Motor neuron (in vitro differentiated cells): ENCODE measurements at places on chromosomes 1 and 21.

DNA sequence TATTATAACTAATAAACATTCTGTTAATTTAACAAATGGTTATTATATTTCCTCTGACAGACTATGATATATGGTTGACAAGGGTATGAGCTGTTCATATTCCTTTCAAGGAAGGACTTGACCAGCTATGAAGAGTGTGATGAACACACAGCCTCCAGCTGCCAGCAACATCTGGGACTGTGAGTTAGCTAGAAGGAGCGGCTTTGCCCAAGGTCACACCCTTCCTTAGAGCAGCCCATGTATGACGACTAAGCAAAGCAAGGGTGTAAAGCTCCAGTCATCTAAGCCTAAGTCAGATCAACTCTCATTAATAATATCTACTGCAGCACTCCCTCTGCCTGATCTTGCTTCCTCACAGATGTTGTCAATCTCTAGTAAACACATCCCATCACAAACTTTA lies 355.4 kb downstream of the PLPP3 start:
- ATAC-seq = no peak

GRCh38 chr1:170661646-170662411 lies 2.1 kb upstream of the PRRX1 start:
- ATAC-seq = no peak

DNA sequence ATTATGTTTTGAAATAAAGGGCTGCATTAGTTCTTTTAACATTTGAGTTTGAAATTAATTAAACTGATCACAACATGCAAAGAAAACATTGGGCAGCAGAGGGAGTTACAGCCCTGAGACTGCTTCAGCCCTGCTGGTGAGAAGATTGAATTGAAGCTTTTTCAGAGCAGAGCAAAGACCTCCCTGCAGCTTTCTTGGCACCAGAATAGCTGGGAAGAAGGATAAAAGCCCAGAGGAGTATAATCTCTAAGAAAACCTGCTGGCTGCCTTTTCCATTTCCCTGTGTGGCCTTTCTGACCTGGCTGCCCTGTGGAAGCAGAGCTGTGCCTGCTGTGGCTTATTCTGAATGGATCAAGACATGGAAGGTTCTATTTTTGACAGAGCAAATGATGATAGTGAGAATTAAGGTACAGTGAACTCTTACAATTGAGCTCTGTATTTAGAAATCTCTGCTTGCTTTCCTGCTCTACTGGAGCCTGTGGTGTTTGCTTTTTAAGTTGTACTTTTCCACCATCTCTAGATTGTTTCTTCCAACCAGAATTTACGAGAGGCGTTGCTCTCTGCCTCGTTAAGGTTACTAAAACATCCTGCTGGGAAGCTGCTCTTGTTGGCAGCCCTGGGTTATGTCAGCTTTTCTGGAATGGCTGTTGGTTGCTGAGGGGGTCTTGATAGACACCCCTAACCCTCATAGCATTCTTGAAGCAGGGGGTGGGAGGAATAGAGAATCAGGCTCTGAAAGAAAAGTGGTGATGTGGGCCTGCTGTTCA lies 9.9 kb downstream of the SNRPE start:
- peak; percentile 76 for ATAC-seq

- peak; percentile 78 for ATAC-seq
Measured at GRCh38 chr1:183711741-183712361, 58.7 kb upstream of the APOBEC4 start.

DNA sequence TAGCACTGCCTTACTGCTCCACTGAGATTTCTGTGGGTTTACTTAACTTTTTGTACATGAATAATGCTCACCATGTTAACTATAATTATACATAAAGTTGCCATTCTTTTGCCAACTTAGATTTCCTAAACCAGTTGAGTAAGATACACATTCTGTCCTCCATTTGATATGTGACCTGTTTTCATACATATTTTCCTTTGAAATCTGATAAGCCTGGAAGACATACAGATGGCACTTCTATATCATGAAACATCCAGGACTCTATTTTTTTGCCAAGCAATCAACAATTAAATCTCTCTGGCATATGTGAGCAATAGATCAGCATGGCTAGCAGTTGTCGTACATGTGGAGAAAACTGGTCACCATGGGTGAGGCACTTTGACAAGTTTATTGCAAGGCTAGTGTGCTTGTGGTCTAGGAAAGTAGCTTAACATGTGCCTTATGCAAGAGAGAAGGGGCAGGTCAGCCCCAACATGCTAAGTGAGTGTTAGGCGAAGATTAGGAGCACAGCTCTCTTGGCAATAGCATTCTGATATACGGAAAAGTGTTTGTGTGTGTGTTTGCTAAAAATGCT lies 14.2 kb downstream of the PRRX1 start:
- no peak for ATAC-seq

DNA sequence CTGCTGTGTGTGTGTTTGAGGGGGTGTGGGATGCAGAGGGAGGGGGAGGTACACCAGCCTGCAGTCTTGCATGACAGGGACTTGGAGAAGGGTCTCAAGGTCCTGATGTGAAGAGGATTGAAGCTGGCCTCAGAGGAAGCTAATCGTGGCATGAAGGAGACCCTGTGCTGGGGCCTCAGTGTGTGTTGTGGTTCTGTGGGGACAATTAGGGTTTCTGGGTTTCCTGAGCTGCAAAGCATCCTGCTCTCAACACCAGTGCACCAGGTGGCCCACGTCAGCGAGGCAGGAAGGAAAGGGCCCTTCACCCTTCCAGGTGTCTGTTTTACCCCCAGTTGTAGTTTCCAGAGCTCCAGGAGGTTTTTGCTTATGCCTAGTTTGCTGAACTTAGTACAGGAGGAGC lies 52.8 kb downstream of the TENT5C start:
- no peak for ATAC-seq

DNA sequence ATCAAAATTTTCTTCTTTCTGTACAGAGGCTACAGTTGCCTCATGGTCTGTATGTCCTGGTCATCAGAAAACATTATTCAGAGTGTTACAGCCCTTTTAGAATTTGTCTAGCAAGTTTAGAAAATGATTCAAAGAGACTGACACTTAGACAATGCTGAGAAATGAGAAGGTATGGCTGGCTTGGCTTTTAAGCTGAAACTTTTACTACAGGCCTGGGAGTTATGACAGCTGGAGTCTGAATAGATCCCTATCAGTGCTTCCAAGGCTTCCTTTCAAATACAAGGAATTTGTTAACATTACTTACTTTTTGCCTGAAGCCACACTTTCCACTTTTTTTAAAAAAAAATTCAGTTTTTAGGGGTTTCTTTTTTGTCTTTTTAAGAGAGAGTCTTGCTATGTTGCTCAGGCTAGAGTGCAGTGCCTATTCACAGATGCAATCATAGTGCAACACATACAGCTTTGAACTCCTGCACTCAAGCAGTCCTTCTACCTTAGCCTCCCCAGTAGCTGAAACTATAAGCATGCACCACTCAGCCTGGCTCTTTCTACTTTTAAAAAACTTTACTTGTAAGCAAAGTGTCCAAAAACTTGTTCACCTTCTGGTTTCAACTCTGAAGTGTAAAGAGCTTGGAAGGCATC lies 10.5 kb upstream of the COP1 start:
- ATAC-seq = no peak

GRCh38 chr1:4590756-4591155 lies 63.7 kb upstream of the AJAP1 start:
- no peak for ATAC-seq

- ATAC-seq = no peak
Measured at GRCh38 chr1:59094001-59094400, 202.9 kb upstream of the FGGY start.

- ATAC-seq = no peak
Measured at GRCh38 chr1:198713081-198713480, 74.2 kb downstream of the PTPRC start.

DNA sequence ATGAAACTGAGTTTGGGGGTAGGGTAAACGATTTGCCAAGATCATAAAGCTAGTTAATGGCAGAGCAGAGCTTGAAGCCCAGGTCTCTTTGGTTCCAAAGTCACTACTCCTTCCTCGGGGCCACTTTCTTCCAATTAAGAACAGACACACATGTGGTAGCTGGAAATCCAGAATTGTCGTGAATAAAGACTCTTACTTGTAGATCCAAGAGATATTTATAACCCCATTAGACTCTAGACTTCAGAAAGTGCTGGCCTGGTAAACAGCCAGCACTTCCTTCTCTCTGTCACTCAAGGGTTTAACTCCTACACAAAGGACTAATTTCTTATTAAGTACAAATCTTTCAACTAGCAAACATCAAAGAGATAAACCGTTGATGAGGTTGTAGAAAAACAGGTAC lies 2.7 kb downstream of the FAM163A start:
- ATAC-seq = no peak

- no peak for ATAC-seq
Measured at GRCh38 chr21:21231913-21232312, 233.7 kb downstream of the NCAM2 start.

DNA sequence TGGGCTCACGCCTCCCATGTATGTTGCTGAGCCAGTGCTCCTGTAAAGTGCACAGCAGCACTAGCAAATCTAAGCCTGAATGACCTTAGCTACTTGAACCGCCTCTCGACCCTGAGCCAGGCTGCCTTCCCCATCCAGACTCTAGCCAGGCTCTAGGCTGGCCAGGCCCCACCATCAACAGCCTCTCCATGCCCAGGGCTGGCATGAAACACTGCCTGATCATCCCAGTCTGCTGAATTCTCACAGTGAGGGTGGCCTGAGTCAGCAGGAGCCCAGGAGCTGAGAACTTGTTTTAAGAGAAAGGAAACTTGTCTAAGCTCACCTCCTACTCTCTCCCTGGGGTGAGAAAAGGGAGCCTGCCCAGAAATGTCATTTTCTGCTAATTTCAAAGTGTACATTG lies 733.3 kb downstream of the PTPRU start:
- ATAC-seq = no peak
